ENCODE measurements at places on chromosomes 11 and 22. TPM values are rescaled to one million over a fixed set of nuclear protein-coding genes. Genes with fewer than 3 reads are reported as not detected.

The MS4A6A gene
- total RNA-seq: not detected

GRCh38 chr11:58923300-58923788 lies 15.9 kb upstream of the GLYATL1 start:
- DNase-seq: peak; percentile 86

DNA sequence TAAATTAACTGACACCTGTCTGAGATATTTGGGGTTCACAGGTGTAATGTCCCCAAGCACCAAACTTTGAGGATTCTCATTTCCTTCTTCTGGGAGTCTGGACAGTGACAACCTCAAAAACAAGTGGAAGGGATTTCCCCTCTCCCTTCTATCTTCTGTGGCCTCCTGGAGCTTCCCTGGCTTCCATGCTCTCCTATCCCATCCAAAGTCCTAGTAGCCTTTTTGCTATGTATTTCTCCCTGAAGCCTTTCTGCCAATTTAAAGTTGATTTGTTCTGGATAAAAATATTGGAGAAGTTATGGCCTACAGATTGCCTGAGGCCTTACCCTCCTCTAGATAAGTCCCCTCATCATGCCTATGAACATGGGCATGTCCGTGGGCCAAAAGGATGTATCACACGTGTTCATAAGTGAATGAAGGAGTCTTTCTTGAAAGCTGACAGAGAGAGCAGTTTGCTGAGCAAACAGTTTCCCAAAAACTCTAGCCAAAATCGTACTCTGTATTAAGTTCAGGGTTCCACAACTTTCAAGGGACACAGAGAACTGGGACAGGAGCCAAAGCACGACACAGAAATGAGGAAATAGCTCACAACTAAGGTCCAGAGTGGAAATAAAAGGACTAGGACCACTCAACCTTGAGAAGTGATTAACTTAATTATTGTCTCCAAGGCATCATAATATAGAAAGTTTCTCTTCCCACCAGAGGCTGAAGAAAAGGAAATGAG lies 6.7 kb downstream of the HEPACAM start:
- DNase-seq: no peak

The DEFB131B gene
- total RNA-seq: not detected

The OR52R1 gene
- not detected for total RNA-seq

The OR5B21 gene
- not detected for total RNA-seq

The POU2AF1 gene
- not detected for total RNA-seq

The VSTM5 gene
- total RNA-seq: not detected

DNA sequence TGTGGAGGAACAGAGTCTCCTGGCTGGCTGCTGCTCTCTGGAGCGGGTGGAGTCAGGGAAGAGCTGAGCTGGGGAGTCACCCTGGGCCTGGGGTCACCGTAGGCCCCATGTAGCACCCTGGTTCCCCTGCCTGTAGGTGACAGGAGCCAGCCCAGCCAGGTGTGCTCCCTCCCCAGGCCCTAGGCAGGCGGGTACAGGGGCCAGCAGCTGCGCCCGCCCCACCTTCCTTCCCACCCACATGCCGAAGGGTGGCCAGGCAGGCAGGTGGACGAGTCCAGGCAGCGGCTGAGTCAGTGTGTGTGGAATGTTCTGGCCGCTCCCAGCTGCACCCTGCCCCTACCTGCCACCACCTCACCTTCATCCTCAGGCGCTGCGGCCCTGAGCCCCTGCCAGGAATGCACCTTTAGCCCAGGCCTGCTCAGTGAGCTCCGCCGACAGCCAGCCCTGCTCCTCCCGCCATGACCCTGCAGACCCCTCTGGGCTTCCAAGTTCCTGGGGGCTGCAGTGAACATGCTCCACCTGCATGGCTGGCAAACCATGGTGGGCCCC lies 654 bp upstream of the SYT8 start:
- DNase-seq: no peak

DNA sequence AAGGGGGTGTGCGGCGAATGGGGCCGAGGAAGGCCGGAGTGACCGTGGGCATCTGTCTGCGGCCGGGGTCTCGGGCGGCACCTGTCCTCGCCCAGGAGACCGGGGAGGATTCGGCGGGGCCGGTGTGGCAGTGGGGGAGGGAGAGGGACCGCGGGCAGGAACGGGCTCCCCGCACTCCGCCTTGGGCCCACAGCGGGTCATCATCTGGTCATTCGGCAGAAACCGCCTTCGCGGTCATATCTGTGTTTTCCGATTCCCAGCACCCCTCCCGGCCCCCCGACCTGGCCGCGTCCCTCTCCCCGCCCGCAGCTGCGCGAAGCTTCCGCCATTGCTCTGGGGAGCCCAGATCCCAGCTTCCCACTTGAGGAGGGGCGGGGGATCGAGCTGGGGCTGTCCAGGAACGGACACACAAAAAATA lies 824 bp upstream of the CBX6 start:
- peak; percentile 19 for DNase-seq

- DNase-seq: peak; percentile 74
Measured at GRCh38 chr11:2390725-2391151, 9.8 kb upstream of the TSSC4 start.

The ELP4 gene
- total RNA-seq: 60.0 TPM

GRCh38 chr22:44608597-44609399 lies 93.2 kb upstream of the PRR5 start:
- no peak for DNase-seq

The SMTNL1 gene
- not detected for total RNA-seq

DNA sequence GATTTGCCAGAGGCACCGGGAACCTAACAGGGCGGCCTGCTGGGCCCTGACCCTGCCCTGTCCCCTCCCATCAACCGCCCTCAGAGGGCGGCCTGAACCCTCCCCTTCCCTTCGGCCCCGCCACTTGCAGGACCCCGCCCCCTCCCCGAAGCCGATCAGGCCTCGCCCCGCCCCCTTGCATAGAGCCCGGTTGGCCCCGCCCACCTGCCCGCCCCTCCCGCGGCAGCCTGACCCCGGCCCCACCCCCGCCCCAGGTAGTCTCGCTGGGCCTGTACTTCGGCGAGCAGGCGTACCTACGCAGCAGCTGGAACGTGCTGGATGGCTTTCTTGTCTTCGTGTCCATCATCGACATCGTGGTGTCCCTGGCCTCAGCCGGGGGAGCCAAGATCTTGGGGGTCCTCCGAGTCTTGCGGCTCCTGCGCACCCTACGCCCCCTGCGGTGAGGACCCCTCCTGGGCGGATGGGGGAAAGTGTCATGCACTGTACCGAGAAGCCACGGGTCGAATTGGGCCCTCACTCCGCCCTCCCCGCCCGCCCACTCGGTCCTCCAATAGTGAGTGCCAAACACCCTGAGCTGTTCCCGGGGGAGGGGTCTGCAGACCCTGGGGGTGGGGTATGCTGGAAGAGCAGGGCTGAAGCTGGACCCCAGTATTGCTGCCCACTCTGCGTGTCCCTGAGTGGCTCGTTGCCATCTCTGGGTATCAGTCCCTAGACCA lies 94.1 kb downstream of the CACNA1I start:
- DNase-seq: no peak

DNA sequence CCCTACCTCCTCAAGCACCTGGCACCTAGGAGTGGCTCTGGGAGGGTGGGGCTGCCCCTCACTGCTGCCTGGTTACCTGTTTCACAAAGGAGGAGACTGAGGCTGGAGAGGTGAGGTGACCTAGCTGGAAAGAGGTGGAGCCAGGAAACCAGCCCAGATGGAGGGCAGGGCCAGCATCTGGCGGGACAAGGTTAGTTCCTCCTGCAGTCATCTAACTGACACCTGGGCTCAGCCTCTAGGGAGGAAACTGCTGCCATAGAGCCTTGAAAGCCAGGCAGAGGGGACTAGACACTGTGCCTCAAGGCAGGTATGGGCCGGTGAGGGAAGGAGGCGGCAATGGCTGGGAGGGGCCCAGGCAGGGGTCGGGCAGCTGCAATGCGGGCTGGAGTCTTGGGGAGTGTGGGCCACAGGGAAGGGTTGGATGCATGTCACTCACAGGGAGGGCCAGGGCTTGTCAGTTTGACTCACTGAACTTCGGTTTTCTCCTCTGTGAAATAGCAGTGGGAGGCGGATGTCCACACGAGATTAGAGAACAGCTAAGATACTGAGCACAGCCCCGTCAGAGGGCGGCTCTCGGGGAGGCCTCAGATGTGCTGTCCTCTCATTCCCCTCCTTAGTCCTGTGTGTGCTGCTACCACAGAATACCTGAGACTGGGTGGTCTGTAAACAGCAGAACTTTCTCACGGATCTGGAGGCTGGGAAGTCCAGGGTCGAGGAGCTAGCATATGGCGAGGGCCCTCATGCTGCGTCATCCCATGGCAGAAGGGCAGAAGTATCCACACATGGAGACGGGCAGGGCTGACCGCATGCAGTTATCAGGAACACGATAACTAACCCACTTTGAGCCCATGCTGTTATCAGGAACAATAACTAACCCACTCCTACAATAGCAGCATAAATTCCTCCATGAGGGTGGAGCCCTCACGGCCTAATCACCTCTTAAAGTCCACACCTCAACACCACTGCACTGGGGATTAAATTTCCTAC lies 16.1 kb downstream of the MGAT3 start:
- DNase-seq: no peak

DNA sequence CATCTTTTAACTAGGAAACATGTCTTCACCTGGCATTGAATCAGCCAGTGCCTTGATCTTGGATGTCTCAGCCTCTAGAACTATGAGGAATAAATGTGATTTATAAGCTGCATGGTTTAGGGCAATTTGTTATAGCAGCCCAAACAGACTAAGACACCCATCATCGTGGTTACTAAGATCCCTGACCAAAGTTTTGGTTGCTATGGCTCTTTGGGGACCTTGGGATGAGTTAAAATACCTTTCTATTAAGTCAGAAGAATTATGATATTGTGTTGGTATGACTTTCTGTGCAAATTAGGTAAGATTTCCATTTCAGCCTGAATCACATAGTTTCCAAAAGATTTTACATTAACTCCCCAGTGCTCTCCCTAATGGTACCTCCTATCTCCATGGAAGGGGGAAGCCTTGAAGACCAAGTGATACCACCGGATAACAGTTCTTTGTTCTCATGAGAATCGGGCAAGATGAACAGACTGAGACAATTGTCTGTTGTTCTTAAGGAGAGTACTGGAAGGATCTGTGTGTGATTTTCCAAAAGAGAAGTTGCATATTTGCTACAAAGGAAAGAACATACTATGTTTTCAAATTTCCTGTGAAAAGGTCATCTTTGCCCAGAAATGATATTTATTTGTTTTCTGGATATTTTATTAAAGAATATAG lies 60.4 kb upstream of the UBASH3B start:
- peak; percentile 38 for DNase-seq

- DNase-seq: no peak
Measured at GRCh38 chr11:34938611-34939010, 22.2 kb downstream of the PDHX start.

GRCh38 chr11:84249344-84250135 lies 963.4 kb upstream of the CCDC90B start:
- DNase-seq: peak; percentile 41

GRCh38 chr22:37777122-37777687 lies 30.5 kb upstream of the GCAT start:
- peak; percentile 95 for DNase-seq

- no peak for DNase-seq
Measured at GRCh38 chr22:29103121-29103520, 30.3 kb downstream of the KREMEN1 start.

- no peak for DNase-seq
Measured at GRCh38 chr11:102295045-102295444, 22.2 kb upstream of the BIRC3 start.

The KRTAP5-4 gene
- total RNA-seq: not detected

DNA sequence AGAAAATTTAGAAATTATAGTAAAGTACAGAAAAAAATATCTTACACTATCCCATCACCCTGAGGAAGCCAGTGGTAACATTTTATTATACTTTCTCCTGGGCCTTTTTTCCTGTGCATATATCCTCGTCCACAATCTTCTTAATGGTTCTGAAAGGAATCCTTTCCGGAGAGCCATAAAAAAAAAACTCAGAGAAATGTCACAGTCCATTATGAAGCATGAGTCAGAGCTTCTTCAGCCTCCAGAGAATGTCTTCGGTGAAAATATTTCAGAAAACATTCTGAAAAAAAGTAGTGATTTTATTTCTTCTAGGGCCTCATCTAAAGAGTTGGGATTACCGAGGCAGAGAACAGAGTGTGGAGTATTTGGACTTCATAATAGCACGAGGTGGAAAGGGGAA lies 163.4 kb downstream of the INSC start:
- DNase-seq: peak; percentile 45

DNA sequence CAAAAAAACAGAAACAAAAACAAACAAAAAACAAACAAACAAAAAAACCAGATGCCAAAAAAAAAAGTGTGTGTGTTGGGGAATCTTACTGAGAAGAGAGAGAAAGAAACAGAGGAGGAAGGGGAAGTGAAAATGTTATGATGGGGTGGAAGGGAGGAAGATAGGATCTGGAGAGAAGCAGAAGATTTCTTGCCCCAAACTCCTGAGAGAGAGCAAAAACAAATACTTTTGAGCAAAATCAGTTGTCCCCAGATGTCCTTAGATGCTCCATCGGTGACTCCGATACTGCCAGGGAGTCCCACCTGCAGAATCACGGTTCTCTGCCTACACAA lies 19.9 kb upstream of the GRAMD1B start:
- DNase-seq: no peak

DNA sequence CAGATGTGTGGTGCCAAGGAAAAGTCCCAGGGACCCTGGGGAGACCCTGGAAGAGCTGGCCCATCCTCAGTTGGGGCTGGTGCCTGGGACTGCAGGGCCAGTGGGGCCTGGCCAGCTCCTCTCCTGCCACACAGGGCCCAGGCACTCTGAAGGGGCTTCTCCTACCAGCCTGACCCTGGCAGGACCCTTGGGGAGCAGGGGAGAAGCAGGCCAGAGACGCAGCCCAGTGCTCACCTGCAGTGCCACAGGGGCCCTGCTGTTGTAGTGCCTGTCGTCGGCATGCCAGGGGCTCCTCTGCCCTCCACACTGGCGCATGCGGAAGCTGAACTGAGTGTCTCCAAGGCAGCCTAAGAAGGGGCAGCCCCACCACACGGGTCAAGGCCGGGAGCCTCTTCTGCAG lies 9.1 kb downstream of the DENND6B start:
- DNase-seq: no peak

DNA sequence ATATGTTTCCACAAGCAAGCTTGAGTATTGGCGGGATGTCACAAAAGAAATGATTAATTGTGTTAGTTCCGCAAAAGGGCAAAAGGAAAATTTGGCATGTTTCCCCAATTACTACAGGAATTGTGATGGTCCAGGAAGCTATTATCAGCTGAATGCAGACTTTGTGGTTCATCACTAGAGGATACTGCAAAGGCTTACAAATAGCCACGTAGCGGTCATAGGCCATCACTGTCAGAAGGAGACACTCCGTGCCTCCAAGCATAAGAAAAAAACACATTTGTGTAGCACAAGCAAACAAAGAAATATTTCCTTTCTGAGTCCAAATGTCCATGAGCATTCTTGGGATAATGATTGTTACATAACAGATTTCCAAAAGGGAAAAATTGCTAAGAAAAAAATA lies 1.8 kb downstream of the OR10AG1 start:
- no peak for DNase-seq

GRCh38 chr11:128867277-128867676 lies at the start of gene KCNJ1:
Gene KCNJ1 (minus strand): TSS chr11:128867296. CDS start chr11:128840243, 27,053 bp downstream.
- DNase-seq: no peak

GRCh38 chr22:45096256-45096907 lies 67.3 kb upstream of the NUP50 start:
- DNase-seq: peak; percentile 59

All from M059J (cell line).